T-helper 2 cell (primary cell): ENCODE measurements at places on chromosomes 16 and 17.

DNA sequence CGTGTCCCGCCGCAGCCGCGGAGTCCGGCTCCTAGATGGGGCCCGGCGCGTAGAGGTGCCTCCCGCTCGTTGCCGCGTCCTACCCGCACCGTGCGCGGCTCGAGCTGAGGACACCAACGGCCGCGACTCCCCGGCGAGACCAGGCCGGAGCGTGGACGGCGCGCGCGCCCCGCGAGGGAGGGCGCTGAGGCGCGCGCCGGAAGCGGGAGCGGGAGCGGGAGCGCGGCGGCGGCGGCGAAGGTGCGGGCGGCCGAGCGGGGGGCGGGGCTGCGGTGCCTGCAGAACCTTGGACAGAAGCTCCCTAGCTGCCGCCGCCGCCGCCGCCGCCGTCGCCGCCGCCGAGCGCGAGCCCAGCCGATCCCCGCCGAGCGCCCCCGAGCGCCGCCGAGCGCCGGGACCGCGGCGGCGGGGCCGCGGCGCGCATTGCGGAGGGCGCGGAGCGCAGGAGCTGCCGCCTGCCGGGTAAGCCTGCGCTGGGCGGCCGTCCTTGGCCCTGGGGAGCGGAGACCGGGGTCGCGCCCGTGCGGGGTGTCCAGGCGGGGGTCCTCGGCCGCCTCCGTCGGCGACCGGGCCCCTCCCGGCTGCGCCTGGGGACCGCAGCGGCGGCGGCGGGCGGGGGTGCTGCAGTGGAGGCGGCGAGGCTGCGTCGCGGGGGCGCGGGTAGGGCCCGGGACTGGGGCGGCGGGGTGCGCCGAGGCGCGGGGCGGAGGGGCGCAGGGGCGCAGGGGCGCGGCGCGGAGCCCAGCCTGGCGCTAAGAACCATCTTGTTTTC, at the start of gene CDK5R1:
TSS of gene CDK5R1 (plus strand) at position 293 of the 772 bp plus-strand sequence. CDS start 628 bp downstream, outside the sequence.
- peak; percentile 56 for DNase-seq

DNA sequence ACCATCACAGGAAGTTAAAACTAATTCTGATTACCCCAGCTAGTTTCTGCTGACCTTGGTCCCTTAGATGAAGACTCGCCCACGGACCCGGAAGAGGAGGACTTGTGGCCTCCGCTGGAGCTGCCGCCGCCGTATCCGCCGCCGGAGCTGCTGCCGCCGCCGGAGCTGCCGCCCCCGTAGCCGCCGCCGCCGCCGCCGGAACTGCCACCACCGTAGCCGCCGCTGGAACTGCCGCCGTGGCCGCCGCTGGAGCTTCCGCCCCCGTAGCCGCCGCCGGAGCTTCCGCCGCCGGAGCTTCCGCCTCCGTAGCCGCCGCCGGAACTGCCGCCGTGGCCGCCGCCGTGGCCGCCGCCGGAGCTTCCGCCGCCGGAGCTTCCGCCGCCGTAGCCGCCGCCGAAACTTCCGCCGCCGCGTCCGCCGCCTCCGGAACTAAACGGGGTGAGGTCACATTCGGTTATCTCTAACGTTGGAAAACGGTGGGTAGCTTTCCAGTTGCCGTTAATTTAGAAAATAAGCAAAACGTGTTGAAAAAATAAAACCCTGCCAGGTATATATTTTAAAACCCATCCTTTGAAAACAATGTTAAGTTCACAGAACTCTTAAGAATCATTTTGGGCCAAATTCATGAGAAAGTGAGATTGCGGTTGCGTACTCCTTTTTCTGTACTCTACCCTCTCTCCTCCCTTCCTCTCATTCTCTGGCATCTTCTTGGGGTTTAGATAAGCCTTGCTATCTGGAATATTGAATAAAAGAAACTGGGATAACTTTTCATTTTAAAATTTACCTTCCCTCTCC, 3.5 kb downstream of the KRT10 start:
- peak; percentile 70 for DNase-seq

- DNase-seq, result no peak
Measured at GRCh38 chr17:48483471-48484131, 47.2 kb downstream of the HOXB1 start.

GRCh38 chr16:81204798-81205680, 33.5 kb upstream of the BCO1 start:
- peak; percentile 36 for DNase-seq

DNA sequence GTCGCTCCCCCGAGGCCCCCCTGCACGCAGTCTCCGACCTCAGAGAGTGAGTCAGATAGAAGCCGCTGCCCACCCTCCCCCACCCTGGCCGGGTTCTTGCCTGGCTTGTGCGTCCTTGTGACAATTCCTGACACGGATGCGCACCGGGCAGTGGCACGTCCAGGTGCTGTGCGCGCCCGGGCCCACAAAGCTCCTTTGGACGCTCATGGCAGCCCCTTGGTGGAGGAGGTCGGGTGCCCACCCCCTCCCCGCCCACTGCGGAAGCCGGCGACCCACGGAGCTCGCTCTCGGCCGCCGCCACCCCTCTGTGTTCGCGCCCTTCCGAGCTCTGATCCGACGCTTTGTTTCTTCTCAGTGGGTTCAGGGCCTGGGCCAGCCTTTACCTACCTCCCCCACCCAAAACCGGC, 662 bp upstream of the TUBB3 start:
- no peak for DNase-seq

GRCh38 chr17:66915204-66915611, 49.3 kb upstream of the CACNG4 start:
- DNase-seq, result no peak

GRCh38 chr16:85683363-85683762, 5.4 kb downstream of the GINS2 start:
- DNase-seq, result no peak

GRCh38 chr17:49107211-49107557, 25.4 kb upstream of the B4GALNT2 start:
- DNase-seq, result no peak

DNA sequence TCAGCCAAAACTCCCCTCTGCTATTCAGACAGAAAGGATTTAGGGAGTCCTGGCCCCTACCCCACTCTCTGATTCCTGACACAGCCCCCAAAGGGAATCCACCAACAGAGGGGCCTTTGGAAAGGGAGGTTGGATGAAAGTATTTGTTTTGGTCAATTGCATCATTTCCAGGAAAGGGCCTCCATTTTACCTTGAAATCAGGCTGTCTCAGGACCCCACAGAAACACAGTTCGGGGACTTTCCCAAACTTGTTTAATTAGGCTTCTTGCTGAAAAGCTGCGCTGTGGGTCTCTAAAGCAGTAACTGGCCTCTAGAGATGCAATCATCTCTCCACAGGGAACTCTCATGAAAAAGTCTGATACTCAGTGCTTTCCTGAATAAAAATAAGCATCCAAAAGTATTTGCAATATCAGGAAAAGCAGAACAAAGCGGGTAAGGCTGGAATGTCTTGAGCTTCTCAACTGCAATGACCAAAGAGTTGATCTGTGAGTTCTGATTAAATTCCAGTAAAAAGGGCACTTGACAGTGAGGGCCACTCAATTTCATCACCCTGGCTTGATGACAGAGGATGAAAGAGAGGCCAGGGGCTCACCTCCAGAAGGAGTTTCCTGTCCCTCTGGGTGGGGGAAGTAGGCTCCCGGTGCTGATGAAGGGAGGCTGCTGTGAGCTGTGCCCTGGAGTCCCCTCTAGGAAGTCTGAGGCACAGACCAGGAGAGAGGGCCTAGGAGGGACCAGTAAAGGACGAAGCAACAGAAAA, 36.3 kb downstream of the LYRM9 start:
- DNase-seq, result no peak

DNA sequence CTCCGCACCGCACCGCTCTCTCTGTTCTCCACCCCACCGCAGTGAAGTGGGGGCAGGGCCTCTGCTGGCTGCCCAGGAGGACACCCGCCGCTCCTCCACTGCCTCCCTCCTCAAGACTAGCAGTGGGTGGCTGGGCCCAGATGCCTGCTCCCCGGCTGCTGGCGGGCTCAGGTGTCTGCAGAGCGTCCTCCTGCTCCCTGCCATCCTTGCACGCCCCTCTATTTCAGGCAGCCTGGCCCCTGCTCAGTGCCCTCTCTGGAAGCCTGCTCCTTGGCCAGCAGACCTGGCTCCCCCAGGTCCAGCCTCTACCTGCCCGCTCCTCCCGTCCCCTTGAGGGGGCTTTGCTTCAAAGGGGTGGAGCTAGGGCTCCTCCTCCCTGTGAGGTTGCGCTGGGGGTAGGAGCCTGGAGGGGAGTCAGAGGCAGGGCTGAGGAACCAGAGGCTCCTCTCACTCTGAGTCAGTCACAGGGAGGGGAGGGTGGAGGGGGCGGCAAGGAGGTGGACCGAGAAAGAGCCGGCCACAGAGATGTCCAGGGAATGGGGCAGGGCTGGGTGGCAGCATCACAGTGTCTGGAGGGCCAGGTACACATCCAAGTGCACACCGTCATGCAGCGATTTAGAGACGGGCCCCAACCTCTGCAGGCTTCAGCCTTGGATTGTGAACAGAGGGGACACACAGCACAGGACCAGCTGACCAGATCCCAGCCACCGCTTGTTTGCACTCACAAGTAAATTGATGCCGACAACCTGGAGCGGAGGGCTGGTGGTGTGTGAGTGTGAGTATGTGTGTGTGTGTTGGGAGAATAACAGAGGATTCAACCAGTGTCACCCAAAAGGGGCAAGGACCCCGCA, 9.8 kb upstream of the TMEM92 start:
- no peak for DNase-seq

GRCh38 chr16:68884861-68885720, 41.8 kb downstream of the TANGO6 start:
- no peak for DNase-seq

DNA sequence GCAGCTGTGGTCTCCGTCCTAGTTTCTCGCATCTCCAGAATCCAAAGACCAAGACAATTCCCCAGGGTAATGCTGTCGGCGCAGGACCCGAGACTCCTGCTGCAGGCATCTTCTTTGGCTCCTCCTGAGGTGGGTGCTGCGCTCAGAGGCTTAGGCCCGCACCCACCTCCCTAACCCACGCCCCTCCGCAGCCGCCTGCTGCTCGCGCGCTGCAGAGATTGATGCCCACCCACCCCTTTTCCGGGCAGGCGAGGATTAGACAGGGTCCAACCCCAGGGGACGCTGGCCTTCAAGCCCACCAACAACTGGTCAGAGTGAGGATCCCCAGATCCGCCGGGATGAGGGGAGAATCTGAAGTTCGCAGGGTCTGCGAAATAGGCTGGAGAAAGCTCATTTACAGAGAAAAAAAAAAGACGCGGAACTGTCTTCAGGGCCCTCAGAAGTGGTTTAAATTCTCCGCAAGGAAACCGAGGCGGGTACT, 27.9 kb downstream of the SLFN11 start:
- DNase-seq, result no peak

GRCh38 chr17:281365-281999, 71.1 kb downstream of the RPH3AL start:
- no peak for DNase-seq

- DNase-seq, result no peak
Measured at GRCh38 chr17:82577300-82577699, 57.8 kb downstream of the FOXK2 start.

DNA sequence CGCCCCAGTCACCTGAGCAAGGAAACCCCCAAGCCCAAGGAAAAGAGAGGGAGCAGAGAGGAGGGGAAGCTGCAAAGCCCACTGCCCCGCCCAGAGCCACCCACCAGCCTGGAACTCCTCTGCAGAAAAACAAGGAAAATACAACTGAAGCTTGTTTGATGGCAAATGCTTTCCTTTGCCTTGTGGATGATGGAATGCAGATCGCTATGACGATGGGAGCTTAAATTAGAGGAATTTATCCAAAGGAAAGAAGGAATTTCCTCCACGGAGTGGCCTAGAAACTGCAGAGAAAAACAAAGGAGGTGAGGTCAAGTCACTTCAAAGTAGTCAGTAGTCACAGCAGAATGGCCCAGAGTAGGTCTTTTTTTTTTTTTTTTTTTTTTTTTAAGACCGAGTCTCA, 31.5 kb upstream of the ASGR2 start:
- DNase-seq, result no peak

DNA sequence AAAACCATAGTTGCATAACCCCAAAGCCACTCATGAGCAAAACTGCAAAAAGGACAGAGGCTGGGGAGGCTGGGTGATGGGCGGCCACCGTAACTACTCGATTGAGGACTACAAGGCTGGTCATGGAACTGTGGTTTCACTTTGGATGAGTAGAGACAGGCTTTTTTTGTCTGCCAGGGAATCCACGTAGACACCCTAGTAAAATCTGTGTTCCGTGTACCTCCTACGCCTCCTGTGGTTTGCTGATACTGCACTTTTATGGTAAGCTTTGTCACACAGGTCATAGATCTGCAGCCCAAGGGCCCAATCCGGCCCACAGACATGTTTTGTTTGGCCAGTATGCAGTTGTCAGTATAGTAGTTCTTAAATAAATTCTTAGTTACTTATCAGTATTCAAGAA, 2.2 kb upstream of the TLCD3B start:
- DNase-seq, result no peak
